ENCODE measurements at places on chromosomes 11 and 22. TPM values are rescaled to one million over a fixed set of nuclear protein-coding genes. Genes with fewer than 3 reads are reported as not detected.

DNA sequence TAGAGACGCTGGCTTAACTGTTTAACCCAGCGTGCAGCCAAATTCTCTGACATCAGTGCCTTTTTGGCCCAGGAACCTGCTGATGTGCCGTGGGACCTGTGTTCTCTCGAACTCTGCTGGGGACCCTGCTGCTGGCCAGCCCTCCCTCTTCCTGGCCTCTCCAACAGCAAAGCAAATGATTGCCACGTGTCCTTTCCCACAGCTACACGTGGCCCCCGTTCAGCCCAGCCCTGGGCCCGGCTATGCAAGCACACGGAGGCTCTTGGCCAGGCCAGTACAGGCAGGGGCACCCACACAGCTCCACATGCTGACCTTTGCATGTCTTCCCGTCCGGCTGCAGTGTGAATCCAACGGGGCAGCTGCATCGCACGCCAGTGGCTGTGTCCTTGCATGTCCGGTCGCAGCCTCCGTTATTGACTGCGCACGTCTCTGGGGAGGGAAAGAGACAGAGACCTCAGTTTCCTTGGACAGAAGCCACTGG lies 51.6 kb upstream of the TTLL12 start:
- no peak overlapping the region for H3K4me3 ChIP-seq
- no peak for DNase-seq
- no peak overlapping the region for H3K27ac ChIP-seq
- H3K27me3 ChIP-seq: peaks cover 51% of the 10 kb centered on the region
- no peaks in the 10 kb centered on the region for H3K4me1 ChIP-seq
- no peaks in the 10 kb centered on the region for H3K36me3 ChIP-seq

- H3K4me3 ChIP-seq: peak within 1 kb of the TSS; percentile 81
- H3K4me1 ChIP-seq: no peaks in the 10 kb centered on the region
- peaks cover 13% of the 10 kb centered on the region for H3K36me3 ChIP-seq
- peak within 1 kb of the TSS; percentile 50 for H3K27ac ChIP-seq
- H3K27me3 ChIP-seq: no peaks in the 10 kb centered on the region
These were observed at the start of gene PDGFD for GRCh38 chr11:104164028-104164520. PDGFD (minus strand) TSS chr11:104164147.

DCHS1 gene
- not detected for total RNA-seq

SEC14L6 gene
- total RNA-seq: 0.47 TPM

DNA sequence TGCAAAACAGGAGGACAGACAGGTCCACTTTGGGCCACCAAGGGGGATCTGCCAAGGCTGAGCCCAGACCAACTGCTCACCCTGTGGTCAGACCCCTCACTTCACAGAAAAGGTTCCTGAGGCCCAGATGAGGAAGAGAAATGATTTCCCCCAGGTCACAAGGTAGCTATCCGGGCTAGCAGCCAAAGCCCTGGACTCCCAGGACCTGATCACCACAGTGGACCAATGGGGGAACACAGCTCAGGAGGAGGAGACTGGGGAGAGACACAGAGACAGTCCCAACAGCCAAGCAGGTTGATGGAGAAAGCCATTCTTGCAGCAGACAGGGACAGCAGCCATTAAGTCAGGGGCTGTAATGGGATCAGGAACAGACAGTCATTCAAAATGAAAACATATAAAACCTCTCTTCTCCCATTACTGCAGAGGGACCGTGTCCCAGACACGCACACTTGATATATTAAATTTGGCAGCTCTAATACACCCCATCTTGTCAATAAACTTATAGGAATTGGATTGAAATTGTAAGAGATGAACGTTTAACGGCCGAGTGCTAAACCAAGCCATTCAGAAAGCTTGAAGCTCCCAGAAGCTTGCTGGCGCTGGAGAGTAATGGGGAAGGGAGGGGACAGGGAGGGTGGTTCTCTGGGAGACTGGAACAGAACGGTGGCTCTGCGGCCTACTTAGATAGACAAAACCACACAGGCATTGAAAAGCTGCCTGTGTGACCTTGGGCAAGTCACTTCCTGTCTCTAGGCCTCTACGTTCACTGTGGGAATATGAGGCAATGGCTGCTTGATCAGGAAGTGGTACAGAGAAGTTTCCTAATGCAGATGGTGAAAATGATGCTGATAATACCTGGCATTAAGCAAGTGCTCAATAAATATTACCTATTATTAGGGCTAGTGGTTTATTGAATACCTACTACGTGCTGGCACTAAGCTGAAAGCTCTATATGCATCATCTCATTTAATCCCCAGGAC lies 16.0 kb downstream of the ZMAT5 start:
- peaks cover 9% of the 10 kb centered on the region for H3K4me1 ChIP-seq
- H3K27me3 ChIP-seq: no peaks in the 10 kb centered on the region
- H3K4me3 ChIP-seq: no peak overlapping the region
- H3K27ac ChIP-seq: no peak overlapping the region

Measured in Calu3 (cell line).